ENCODE measurements at places on chromosomes 5 and 9. TPM values are rescaled to one million over a fixed set of nuclear protein-coding genes. Genes with fewer than 3 reads are reported as not detected.

The KIF4B gene
- not detected for total RNA-seq

The ZNF454 gene
- total RNA-seq = 0.22 TPM

The IFNA13 gene
- total RNA-seq = not detected

The RASGRF2 gene
- 0.37 TPM for total RNA-seq

The LTC4S gene
- 3.8 TPM for total RNA-seq

The RIMOC1 gene
- 33.1 TPM for total RNA-seq

The PCDHGB6 gene
- total RNA-seq = 2.2 TPM

The SMC5 gene
- total RNA-seq = 82.1 TPM

The MARVELD2 gene
- total RNA-seq = 1.7 TPM

GRCh38 chr5:132394667-132395259 is 25.3 kb downstream of the SLC22A5 start:
- peak; percentile 59 for DNase-seq

- DNase-seq = no peak
These were observed 5.9 kb upstream of the CFAP90 start for GRCh38 chr5:7856855-7857254.

DNA sequence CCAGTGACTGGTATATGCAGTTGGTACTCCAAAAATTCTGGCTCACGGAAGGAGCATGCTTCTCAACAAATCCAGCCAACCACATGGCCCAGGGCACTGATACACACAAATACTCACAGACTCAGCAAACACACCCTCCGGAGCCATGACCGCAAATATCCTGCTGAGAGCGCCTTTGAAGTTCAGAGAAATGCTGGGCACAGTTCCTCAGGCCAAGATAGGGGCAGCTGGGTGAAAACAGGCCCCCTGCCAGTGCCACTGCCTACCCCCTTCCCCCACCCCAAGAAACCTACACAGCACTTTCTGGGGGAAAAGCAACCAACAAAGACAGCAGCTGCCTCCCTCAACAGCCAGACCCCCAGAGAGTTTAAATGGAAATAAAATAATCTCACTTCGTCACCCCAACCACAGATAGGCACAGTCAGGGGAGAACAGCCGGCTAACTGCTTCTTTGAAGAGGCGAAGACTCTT is 120.0 kb downstream of the C5orf15 start:
- no peak for DNase-seq

DNA sequence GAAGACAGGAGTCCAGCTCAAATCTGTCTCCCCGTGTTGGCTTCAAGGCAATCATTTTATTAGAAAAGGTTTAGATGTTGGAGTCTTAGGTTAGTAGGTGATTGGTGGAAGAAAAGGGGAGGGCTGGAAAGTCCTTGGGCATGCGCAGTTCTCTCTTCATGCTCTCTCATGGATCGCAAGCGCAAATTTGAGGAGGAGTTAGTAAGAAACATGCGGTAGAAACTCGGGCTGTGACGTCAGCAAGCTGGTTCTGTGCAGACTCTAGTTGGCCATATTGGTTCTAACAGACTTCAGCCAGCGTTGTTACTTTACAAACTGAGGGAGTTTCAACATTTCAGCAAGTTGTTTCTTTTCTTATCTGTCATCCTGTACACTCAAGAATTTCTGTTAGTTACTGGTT is 392.2 kb downstream of the CDK5RAP2 start:
- no peak for DNase-seq

DNA sequence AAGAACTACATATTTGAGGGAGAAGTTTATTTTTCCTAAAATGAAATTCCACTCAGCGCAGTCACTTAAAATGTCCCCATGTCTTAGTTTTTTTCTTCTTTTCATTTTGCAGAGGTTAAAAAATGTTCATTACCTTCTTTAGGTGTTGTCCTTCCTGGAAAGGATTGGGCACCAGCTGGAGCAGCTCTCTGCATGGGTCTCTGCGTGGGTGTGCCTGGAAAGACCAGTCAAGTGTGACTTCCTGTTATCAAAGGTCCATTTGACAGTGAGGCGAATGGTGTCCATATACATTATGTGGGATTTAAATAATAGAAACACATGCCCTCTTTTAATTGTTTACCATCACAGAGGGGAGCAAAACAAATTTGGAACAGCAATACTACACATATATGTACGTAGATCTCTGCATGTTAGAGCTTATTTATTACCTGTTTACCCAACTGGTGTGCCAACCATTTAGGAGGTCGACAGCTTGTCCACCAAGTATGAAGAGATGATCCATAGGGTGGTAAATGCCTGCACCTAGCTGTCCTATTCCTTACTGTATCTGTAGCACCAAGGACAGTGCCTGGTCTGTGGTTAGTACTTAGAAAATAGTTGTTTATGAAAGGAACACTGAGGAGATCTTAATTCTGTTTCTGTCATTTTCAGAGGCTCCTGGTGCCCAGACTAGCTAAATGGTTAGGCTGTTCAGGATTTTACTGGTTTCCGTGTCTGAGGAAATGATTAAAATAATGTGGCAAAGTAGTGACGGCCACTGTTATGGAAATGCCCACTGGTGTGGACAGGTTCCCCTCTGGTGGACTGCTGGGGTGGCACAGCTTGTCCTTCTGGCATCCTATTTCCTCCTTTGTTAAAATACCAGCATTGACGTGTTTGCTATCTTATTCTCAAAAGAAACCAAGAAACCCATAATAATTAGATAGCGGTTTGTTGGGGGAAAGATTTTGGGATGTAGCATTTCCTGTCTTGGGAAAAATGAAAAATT is 200.4 kb downstream of the MAST4 start:
- no peak for DNase-seq

DNA sequence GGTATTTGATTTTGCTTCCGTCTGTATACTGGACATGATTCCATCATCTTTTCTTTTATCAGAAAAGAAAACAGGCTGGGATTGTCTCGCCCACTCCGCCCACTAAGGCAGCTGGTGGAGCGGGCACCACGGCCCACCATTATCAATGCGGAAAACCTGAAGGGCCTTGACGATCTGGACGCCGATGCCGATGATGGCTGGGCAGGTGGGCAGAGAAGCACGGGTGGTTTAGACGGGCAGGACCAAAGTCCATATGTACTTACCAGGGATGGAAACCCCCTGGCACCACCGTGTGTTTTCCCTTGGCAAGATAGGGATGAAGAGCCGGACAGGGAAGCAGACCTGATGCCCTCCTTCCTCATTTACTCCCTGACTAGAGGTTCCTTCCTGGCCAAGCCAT is 53.7 kb downstream of the PRRC2B start:
- no peak for DNase-seq

- no peak for DNase-seq
These were observed 117.3 kb upstream of the NUDT12 start for GRCh38 chr5:103679873-103680272.

- no peak for DNase-seq
These were observed at the start of gene NR5A1 for GRCh38 chr9:124506931-124507879. Gene NR5A1 (minus strand): TSS chr9:124507399. CDS start chr9:124503395, 4,004 bp downstream.

DNA sequence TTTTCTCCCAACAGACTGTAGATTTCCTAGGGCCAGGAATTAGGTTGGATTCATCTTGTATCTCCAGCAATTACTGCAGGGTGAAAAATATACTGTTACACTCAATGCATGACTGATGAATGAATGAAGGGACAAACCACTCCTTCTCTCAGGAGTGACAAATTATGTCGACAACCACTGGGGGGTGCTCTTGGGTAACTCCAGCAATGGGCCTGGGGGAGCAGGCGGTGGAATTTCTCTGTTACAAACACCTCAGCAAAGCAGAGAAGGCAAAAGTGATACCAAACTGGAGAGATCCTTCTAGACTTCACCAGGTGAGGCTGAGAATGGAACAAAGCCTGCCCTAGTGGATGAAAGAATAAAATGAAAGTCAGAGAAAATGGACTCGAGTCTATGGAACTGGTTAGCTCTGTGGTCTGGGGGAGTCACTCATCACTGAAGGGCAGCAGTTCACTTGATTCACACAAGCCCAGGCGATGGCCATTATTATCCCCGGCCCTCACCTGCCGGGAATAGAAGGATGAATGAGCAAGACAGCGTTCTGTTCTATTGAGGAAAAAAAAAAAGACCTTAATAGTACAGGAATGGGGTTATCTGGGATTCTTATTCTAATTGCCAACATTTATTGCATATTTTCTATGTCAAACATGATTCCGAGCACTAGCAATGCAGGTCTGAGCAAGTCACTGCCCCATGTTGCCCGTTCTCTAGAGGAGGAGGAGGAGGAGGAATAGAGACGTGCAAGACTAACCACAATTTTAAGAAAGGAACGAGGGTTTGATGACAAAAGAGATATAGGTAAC is 341.1 kb downstream of the ASTN2 start:
- DNase-seq = no peak

DNA sequence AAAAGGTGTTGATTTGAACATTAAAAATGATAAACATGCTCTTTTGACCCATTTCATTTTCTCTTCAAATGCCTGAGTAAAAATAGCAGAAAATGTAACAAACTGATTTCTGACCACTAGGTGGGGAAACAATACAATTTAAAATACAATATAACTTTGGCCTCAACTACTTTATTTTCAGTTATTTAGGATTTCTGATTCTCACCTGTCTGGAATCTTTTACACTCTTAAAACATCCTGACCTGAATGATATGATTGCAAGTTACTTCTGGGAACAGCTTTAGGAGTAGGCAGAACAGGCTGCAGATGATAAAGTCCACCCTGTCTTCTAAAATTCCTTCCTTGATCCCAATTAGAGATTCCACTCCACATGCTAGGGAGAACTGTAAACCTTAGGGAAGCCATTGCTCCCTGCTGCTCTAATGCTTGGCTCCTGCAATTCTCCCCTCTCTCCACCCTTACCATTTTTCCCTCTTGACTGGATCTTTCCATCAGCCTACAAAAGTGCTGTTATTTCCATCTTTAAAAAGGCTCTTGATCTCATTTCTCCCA is 70.3 kb downstream of the FYB1 start:
- DNase-seq = peak; percentile 17

DNA sequence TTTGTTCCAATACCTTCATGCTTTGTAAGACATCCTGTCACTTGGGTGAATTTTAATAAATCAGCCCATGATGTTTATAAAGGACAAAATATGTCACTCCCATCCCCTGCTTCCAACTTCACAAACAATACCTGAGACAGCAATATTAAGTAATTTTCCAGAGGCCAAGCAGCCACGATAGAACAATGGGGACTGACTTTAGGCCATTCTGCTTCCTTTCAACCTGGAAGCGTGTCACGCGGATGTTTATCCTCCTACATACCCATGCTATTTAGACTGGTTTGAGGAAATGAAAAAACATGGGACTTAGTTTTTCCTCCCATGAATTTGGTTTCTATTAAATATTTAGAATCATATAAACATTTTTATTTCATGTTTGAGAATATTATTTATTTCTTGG is 82.9 kb downstream of the GRAMD2B start:
- DNase-seq = no peak

DNA sequence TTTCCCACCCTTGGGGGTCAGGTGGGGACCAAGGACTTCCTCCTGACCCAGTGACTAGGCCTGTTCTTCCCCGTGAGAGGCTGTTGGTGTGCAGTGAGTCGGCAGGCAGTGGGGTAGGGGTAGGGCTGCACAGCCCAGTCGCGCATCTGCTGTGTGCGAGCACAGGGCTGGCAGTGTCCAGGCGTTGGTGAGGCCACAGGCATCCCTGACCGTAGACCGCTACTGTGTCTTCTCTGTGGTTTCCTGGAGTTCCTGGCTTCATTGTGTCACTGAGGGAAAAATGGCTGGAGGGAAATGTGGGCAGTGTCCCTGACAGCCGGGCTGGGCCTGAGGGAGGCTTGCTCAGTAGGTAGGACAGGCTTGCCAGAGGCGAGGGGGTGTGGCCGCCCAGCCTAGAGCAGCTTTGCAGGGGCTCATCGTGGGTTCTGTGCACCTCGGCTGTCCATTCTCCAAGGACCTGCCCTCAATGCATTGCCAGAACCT is 95.4 kb downstream of the CACNA1B start:
- DNase-seq = no peak

- no peak for DNase-seq
These were observed 6.5 kb downstream of the NTNG2 start for GRCh38 chr9:132168347-132168746.

- DNase-seq = no peak
These were observed 63.5 kb upstream of the TBC1D2 start for GRCh38 chr9:98318834-98319478.

- DNase-seq = no peak
These were observed 9.7 kb upstream of the TGFBI start for GRCh38 chr5:136018814-136019783.

- DNase-seq = no peak
These were observed 31.7 kb downstream of the FUBP3 start for GRCh38 chr9:130610862-130611707.

DNA sequence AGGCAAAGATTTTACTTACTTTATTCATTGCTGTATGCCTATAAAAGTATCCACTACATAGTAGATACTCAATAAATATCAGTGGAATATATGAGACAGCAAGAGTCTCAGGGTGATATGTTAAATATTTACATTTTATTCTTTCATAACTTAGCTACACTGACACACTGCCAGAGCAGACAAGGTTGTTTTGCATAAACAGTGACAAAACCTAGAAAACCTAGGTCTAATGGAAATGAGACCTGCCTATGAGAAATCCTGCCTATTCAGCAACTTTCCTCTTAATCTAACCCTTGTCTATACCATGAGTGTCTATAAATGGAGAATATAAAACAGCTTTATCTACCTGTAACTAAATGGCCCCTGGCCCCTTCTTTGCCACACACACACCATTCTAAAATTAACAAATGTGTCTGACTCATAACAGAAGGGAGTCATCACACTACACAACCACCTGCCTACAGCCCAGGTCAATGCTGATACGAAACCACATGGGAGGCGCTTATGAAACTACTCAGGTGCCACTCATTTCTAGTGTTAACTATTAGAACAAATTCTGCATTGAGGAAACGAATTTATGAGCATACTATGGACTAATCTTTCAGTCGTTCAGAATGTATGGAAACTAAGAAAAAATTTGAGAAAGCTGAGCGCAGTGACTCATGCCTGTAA is 60.3 kb downstream of the UBAP2 start:
- no peak for DNase-seq

DNA sequence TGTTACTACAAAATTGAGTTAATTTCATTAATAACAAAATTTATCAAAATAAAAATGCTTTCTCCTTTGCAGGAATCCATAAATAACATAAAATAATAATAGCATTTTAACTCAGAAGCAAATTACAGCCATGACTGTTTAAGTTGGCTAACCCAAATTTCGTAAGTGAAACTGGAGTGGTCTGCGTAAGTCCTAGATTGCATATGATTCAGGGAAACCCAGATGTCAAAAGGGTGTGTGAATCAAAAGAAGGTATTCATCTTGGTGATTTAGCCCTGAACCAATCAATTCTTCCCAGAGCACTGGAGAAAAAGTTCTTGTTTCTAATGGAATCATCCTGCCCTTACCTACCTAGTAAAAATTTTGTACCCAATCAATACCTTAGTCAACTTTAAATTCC is 547.6 kb downstream of the RAB3C start:
- DNase-seq = no peak

GRCh38 chr9:12964271-12964670 is 189.5 kb downstream of the LURAP1L start:
- no peak for DNase-seq

- DNase-seq = no peak
These were observed 135.3 kb upstream of the RPS23 start for GRCh38 chr5:82413302-82414040.

DNA sequence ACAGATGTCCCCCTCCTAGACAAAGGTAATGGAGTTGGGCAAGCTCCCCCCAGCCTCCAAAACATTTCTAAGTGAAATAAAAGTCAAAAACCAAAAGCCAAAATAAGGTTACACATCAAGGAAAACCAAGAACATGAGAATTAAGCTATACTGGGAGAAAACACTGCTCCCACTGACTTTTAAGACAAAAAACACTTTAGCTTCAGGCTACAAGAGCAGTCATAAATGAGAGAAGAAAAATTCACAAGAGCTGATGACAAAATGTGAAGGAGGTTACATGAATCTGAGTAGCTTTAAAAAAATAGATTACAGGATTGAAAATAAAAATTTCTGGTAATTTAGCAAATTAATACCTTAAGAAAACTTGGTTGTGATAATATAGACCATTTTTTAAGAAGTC is 1370.3 kb upstream of the CDH9 start:
- DNase-seq = no peak
